ENCODE measurements at places on chromosomes 5 and 9.
A peak's percentile ranks its signal among the peaks of the same experiment; 100 is the strongest.

DNA sequence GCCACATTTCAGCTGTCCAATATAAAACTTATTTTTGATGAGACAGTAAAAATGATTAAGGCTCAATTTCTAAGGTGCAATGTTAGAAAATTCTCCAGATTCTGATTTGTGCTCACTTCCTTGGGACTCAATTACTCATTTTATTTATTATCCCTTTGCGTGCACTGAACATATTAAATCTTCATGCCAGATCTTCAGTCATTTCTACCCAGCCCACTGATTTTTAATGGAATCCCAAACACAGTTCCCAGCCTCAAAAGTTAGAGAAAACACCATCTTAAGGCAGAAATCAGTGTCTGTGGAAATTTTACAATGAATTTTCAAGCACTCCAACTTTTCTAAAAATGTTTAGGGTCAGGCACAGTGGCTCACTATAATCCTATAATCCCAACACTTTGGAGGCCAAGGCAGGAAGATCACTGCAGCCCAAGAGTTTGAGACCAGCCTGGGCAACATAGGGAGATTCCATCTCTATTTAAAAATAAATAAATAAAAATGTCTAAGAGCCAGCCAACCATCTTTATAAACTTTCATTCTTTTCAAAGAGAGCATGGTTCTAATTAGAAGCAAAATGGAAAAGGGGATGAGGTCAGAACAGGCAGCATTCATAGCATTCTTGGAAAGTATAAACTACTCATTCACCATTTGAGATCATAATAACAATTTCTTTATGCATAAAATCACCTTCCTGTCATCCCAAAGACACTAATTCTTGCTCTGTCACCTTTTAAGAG lies 53.7 kb downstream of the TLE1 start:
- no peak for DNase-seq

GRCh38 chr5:181217111-181217802 lies 5.8 kb upstream of the TRIM41 start:
- no peak for DNase-seq

DNA sequence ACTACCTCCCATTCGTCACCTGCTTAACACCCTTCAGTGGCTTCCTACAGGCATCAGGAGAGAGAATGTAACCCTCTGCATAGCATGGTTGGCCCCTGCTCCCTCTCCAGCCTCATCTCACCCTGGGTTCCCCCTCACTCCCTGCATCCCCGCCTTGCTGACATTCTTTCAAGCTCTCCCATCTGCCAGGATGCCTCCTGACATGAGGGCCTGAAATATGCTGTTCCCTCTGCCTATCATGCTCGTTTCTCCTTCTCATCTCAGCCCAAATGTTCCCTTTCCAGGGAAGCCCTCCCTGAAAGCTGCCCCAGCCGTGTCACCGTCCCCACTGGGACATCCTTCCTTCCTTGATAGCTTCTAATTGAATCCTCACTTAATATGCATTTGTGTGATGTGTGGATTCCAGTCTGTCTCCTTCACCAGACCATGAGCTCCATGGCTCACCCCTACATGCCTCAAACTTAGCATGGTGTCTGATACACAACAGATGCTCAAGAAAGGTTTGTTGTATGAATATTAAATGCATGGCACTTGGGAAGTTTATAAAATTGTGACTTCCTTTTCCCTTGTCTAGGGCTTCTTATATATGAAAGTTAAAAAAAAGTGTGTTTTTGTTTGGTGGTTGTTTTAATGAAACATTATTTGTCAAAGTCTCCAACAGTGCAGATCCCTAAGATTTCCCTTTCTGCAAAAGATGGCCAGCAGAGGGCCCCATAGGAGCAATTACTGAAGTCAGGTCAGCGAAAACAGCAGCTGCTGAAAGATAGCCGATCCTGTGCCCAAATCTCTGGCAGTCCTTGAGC lies 7.3 kb upstream of the C5orf58 start:
- peak; percentile 56 for DNase-seq

DNA sequence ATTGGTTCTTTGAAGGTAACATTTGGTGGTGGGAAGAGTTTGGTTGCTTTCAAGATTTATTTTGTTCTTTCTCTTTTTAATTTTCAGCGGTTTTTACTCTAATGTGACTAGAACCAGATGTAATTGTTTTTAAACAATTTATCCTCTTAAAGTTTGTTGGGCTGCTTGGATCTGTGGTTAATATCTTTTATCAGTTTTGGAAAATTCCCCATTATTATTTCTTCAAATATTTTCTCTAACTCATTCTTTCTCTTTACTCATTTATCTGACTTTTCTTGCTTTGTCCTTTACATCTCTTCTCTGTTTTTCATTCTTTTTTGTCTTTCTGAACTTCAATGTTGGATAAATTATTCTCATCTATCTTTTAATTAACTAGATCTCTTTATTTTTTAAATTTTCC lies 29.9 kb downstream of the FCHO2 start:
- no peak for DNase-seq

- DNase-seq = no peak
These were observed 898.5 kb upstream of the SEMA6A start for GRCh38 chr5:117473165-117473564.

GRCh38 chr9:17551023-17551422 lies 27.8 kb upstream of the SH3GL2 start:
- no peak for DNase-seq

DNA sequence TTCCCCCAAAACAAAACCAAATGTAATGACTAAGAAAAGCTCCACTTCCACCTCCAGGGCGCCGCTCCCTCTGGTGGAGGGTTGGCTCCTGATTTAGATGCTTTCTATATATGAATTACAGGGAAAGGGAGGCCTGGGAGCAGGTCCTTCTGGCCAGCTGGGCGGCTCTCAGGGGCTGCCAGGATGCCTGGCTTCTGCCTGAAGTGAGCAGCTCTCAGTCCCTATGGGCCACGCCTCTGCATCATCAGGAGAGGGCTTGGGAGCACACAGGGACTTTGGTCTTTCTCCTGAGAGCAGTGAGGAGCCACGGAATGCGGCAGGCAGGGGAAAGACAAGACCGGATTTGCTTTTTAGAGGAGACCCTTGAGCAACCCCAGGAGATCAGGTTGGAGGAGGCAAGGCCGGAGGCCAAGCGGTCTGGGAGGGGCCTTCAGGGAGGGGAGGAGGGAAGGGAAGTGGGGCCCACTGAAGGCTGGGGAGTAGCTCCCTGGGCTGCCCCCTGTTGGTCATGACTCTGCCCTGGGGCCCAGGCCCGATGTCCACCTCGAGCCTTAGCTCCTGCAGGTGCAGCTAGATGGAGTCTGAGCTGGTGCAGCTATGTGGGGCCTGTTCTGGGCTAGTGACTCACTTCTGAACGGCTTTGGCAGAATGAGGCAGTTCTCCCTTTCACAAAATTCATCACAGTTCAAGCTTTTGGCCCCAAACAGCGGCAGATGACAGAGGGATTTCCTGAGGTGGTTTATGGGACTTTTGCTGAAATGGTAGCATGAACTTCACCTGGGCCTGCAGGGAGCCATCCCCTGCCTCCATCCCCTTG lies 11.3 kb upstream of the GRHPR start:
- no peak for DNase-seq

- no peak for DNase-seq
These were observed 96.8 kb downstream of the INIP start for GRCh38 chr9:112621018-112621655.

- no peak for DNase-seq
These were observed 2.4 kb upstream of the C9orf50 start for GRCh38 chr9:129623331-129623730.

DNA sequence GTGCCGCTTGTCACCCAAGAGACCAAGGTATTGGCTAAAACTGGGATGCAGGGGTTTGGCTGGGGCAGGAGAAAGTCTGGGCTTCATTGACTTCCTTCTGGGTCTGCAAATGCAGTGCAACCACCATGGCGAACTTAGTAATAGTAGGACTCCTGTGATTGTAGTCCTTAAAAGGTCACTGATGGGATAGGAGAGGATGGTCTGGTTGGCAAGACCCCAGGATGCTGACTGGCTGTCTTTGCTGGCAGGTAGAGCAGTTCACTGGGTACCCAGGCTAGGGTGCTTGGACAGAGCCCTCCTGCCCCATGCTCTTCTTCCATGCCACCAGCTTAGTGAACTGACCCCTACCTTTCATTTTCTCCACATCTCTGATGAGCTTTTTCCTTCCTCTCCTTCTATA lies 37.2 kb downstream of the ANGPTL2 start:
- no peak for DNase-seq

- no peak for DNase-seq
These were observed 763.6 kb downstream of the TAF11L14 start for GRCh38 chr5:18397891-18398290.

DNA sequence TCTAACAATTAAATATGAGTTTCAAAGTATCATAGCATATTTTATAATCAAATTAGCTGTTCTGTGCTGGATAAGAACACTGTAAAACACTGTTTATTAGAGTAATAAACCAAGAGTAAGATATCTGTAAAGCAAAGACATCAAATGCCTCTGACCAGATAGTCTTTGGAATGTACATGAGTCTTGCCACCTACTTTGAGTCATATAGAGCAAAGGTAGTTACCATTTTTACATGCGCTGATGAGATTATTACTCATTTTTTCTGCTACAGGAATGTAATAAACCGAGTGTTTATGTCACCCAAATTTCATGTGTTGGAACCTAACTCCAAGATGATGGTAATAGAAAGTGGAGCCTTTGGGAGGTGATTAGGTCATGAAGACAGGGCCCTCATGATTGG lies 654.5 kb downstream of the CETN3 start:
- no peak for DNase-seq

- no peak for DNase-seq
These were observed 400.9 kb downstream of the RAB3C start for GRCh38 chr5:58983526-58984452.

- DNase-seq = no peak
These were observed 476 bp upstream of the DTWD2 start for GRCh38 chr5:118988866-118989180.

DNA sequence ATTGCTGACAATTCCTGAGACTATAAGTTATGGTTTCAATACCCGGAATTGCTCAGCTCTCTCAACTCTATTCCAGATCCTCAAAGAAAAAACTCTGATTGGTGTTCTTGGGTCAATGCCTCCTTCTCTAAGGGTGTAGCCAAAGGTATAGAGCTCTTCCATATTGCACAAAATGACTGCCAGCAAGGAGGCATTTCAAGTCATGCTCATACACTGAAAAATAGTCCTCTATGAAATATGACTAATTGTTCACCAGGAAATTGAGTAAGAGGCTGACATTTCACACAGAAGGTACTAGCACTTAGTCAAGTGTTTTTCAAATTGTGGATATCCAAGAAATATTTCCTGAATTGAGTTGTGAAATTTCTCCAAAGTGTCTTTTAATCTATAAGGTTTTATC lies 111.1 kb upstream of the KLF9 start:
- no peak for DNase-seq

GRCh38 chr5:136766456-136766855 lies 401.1 kb upstream of the TRPC7 start:
- no peak for DNase-seq

DNA sequence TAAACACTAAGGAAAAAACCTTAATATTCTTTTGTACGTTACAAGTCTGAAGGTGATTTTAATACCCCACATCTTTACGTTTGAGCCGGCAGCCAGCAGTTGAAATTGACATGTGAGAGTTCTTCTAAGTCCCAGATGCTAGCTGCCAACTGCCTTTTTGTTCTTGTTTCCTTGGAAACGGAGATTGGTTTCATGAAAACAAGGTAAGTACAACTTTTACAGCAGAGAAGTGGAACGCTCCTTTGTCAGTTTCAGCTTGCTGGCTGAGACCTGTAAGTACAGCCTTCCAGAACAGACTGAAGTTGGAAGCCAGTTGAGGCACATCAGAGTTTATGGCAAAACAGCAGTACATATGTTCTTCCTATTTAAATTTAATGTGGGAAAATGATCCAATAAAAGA lies 1018.4 kb upstream of the ARRDC3 start:
- DNase-seq = no peak

GRCh38 chr5:172455511-172456061 lies 1.3 kb upstream of the SH3PXD2B start:
- no peak for DNase-seq

DNA sequence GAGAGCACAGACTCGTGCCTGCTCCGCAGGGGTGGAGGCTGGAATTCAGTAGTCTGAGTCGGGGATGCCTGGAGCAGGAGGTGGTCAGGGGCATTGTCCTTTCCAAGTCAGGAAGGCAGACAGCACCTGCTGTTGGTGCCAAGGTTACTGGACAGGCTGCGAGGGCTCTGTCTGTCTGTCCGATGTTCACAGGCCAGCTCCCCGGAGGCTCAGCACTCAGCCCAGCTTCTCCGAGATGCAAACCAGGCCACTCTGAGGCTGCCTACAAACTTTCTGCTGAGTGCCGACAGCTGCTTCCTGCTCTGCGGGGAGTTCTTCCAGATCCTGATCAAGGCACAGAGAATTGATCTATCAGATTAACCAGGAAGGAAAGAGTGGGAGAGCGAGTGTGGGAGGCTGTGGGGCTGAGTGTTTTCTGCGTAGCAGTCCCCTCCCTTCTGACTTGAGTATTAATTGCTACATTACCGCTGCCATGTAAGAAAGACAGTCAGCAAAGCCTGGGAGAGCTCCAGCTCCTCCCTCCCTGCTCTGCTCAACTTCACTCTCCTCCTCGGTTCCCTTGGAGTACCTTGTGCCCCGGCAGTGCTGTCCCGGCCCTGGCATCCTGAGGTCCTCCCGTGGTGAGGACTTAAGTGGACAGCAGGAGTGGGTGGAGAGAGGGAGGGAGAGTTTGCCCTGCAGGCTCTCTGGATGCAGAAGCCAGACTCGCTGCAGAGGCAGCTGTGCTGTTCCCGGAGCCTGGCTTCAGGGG lies 36.0 kb downstream of the KCNMB1 start:
- DNase-seq = no peak

DNA sequence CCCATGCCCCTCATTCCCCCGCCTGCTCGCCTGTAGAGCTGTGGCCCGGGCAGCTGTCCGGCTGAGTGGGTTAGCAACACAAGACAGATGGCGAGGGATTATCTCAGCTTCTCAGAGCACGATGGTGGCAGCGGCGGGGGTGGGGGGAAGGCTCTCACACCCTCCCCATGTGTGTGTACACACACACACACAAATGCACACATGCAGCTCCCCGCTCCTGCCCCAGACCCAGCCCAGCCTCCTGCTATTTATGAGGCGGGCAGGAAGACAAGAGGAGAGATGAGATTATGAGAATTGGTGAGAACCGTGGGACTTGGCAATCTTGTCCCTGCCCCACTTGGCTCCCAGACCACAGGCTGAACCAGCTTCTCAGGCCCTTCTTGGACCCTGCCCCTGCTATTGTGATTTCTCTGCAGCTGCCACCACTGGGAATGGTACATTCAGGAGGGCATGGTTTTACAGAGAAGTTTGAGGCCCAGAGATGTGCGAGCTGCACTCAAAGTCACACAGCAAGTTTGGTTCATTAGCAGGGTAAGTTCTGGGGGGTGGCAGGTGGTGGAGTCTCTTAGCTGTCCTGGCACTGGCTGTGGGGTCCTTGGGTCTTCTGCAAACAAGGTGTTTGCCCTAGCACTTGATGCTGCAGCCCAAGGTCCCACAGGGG lies 51.0 kb upstream of the PSD2 start:
- DNase-seq = no peak
